ENCODE measurements at places on chromosomes 7 and 10.

DNA sequence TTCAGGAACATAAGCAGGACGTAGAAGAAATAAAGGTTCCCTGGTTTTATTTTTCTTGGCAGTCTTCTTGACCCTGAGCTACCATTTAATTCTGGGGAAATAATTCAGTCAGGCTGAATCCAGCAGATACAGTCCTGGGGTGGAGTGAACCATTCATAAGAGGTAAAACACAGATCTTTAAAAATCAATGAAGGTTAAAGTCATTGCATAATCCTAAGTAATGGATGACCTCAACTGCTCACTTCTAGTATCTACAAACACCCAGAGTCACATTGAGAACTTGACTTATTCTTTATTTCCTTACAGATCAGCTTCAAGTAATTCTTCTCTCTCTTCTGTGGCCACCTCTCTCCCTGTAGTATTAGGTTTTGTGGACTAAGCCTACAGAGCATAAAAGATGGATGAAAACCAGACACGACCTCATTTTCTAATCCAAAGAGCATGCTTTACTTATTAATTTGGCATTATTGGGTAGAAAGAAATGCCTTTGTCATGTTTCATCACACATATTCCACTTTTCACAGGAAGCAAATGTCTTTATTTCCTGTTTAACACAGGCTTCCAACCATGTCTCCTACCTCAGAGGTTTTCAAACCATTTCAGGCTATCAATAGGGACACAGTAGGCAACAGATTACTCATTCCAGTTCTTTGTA is 182.3 kb upstream of the IMMP2L start:
- DNase-seq = no peak

DNA sequence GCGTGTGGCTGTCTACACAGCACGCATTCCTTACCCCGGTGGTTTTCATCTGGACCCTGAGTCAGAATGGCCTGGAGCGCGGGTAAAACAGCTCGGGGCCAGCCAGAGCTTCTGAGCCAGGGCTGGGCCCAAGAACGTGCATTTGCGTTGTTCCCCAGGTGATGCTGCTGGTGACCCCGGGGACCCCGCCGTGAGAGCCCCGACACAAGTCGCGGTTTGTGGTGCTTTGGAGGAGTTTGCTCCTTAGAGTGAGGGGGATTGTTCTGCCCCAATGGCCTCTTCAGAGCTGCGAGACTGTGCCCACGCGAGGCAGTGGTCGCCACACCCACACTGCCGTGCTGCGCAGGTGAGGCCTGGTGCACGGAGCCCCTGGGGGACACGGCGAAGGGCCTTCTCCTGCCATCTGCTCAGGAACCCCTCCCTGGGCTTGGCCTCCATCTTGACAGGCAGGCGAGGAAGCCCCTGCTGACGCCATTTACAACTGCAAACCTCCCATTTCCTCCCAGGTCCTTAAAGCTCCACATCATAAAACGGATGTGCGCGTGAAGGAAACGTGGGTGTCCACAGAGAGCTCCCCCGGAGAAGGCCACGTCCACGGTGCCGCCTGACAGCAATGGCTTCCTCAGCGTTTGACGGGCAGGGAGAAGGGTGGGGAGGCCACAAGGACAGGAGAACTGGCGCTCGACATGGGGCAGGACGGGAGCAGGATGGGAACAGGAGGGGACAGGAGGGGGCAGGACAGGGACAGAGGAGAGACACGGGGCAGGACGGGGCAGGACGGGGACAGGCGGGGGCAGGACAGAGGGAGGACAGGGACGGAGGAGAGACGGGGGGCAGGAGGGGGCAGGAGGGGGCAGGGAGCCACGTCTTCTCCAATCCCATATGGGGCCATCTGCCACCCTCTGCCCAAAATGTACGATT is 477.2 kb downstream of the DNAJB6 start:
- no peak for DNase-seq

DNA sequence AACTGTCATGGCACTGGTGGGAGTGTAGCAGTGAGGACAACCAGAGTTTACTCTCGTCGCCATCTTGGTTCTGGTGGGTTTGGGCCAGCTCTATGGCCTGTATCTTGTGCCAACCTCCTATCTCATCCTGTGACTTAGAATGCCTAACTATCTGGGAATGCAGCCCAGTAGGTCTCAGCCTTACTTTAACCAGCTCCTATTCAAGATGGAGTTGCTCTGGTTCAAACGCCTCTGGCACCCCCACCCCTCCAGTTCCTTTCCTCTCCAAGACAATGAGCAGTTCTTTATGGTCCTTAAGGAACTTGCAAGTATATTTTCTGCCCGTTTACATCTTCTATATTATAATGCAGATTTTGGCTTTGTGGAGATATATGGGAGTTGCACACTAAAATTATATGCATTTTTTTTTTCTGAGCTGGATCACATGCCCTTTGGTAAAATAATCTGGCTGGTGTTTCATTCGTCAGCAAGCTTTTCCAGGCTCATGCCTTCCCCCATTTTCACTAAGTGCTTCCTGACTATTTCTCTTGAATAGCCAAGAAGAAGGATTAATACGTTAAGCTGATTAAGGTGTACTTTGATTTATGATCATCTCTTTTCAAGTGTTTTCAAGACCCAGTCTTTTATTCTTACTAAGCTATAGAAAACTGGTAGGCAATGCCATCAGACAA is 11.2 kb upstream of the WIPF3 start:
- DNase-seq = no peak

DNA sequence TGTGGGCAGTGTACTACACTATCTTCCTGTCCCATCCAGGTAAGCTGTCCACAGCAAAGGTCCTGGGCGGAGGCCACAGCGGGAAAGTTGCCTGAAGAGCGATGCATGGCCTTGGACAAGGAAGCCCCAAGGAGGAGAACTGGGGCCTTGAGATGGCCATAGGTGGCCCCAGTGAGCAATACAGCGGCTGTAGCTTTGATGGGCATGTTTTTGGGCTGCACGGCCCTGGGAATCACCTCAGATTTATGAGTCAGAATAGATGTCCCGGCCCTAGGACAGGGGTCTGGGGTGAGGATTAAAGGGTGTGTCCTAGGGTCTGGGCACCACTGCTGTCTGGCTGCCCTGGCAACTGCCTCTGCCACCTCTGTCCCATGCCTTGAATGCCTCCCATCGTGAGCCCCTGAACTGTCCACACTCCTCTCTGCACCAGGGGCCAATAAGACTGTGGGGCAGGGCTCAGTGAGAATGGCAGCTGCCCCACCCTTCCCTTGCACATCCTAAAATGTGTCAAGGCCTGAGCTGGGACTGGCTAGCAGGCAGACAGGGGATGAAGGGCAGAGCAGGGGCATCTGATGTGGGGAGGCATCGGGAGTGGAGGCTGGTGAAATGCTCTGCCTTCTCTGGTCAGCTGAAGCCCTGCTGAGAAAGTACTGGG is 9.4 kb upstream of the IRF5 start:
- DNase-seq = no peak

- DNase-seq = no peak
Measured at GRCh38 chr10:93947055-93947454, 46.7 kb upstream of the PLCE1 start.

DNA sequence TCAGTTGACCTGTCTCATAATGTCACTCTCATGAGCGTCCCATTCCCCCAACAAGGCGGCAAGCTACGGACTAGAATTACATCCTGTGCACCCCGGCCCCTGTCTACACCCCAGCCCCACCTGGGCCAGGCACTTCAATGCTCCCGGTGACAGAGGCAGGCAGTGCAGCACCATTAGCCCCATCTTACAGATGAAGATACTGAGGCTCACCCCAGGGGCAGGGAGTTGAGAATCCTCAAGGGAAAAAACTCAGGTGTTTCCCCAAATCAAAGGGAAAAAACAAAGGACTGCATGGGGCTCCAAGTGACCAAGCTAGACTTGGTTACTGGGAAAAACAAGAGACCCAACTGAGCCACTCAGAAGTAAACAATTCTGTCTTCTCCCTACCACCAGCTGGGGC is 4.5 kb downstream of the DLG5 start:
- DNase-seq = no peak

DNA sequence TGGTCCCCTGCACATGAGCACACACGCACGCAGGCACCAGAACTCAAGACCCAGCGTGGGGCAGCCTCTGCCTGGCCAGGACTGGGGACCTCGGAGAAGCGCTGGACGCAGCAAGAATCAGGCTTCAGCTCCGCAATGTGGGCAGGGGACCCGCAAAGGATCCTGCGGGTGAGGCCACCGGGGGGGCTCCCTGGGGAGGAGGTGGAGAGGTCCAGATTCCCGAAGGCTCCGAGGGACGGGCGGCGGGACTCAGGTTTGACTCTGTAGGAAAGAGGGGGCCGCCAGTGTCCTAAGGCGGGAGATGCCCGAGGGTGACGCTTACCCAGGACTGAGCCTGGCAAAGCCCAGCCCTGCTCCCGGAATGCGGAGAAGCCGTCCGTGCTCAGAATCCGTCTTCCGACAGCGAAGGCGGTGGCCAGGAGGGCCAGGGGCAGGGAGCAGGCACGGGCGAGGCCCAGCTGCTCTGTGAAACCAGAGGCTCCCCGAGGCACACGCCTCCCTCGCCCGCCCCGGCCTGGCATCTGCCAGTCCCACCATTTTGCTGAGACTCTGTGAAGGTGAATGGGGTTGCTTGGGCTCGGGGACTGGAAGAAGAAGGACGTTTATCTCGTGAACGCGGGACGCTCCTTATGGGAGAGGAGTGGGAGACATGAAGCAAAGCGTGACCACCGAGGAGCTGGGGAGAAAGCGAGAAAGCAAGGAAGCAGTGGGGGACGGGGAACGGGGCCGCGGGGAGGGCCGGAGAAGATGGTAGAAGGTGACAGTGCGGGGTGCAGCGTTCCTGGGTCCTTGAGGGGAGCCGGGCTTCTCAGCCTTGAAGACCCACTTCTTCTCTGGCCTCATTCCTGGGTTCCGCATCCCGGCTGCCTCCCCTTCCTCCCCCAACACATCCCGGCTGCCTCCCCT is 489.2 kb downstream of the PTPRN2 start:
- no peak for DNase-seq

DNA sequence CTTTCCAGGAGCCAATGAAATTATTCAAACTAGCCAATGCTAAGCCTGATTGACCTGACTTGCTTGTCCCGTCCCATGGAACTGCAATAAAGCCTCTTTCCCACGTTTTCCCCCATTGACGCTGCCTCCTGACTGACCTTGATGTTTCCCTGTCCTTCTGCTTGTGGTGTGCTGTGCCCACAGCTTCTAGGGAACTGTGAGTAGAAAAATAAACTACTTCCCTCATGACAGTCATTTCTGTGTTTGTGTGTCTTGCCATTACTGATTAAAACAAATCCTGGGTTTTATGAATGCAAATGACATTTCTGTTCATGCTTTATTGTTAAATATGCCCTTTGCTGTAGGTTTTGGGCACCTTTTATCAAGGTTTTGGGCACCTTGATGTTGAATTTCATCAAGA is 91.3 kb upstream of the ABI1 start:
- no peak for DNase-seq

GRCh38 chr7:101933688-101934121 is 116.3 kb downstream of the CUX1 start:
- no peak for DNase-seq

DNA sequence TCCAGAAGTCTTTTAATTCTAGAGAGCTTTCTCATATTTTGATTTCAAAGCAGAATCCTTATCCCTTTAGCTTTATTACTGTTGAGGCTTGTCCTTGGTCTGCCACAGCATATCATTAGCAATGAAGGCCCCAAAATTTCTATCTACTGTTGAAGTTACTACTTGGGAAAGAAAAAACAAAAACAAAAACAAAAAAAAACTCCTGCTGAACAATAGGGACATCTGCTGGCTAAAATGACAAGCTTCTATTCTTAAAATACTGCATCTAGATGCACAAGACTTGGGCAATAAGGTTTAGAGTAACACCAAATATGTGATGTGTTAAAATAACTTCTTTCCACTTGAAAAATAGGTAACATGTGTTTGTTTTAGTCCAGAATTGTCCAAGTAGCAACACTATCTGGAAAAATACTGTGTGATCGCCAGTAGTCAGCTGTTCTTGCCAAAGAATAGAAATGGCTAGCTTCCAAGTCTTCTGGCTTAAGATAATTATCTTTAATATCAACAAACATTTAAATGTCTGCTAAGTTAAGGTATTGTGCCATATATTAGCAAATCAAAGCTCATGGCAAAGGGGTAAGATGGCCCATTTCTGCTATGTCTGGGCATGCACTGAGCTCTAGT is 3.8 kb upstream of the DMTF1 start:
- no peak for DNase-seq

DNA sequence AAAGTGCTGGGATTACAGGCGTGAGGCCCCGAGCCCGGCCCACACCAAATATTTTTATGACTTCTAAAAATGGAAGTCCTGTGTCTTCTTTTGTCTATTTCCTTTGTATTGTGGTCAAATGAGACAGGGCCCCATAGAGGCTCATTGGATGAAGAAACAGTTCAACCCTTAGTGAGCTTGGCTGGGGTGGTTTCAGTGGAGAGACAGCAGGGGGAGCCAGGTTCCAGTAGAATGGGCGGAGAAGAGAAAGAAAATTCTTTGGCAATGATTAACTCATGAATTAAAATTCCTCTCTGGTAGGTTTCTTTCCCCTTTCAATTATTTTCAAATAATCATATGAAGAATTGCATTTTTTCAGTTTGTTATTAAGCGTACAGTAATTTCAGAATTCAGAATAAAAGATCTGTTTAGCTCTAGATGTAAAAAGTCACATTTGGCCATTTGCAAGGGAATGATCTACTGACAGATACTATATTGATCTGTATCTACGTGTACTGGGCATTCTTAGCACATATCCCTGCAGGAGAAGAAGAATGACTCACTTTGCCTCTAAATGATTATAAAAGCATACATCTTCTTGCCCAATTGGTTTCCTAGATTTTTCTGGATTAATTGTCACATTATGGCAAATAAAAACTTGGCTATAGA is 43.2 kb downstream of the PNLIPRP3 start:
- no peak for DNase-seq

GRCh38 chr7:151744656-151745638 is 132.0 kb downstream of the PRKAG2 start:
- no peak for DNase-seq

DNA sequence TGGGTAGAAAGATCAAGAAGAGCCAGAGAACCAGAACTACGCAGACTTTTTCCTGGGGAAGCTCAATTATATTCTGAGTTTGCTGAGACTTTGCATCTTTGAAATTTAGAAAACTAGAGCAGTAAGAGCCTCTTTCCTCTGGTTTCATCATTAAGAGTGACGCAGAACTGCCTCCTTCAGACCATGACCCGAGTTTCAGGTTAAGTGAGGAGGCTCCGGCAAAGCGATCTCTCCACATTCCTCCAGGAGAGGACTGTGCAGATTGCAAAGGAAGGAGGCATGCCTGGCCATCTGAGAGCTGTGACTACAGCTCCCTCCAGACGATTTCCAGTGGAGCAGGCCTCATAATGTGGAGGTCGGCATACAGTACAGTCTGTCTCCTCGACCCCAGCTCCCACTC is 115.8 kb upstream of the LANCL2 start:
- DNase-seq = no peak

- no peak for DNase-seq
Measured at GRCh38 chr10:133016493-133017202, 71.1 kb upstream of the ADGRA1 start.

GRCh38 chr7:43557831-43558495 is 24.9 kb upstream of the STK17A start:
- no peak for DNase-seq

DNA sequence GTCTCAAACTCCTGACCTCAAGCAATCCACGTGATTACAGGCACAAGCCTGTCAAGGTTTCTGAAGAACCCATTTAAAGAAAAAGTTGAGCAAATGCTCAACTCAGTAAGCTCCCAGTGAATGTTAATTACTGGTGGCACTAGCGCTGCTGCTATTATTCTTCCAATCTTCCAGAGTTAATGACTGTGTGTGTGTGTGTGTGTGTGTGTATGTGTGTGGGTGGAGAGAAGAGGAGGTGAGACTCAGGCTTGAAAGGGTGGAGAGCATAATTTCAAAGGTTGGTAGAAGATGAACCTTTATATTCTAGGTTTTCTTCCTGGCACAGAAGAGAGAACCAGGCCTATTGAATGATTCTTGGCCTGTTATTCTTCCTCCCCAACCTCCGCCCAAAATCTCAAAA is 11.6 kb upstream of the NPVF start:
- DNase-seq = no peak
